ENCODE measurements at places on chromosomes 4 and X.

GRCh38 chr4:113880240-113881028 is 99.0 kb downstream of the ARSJ start:
- DNase-seq, result no peak

DNA sequence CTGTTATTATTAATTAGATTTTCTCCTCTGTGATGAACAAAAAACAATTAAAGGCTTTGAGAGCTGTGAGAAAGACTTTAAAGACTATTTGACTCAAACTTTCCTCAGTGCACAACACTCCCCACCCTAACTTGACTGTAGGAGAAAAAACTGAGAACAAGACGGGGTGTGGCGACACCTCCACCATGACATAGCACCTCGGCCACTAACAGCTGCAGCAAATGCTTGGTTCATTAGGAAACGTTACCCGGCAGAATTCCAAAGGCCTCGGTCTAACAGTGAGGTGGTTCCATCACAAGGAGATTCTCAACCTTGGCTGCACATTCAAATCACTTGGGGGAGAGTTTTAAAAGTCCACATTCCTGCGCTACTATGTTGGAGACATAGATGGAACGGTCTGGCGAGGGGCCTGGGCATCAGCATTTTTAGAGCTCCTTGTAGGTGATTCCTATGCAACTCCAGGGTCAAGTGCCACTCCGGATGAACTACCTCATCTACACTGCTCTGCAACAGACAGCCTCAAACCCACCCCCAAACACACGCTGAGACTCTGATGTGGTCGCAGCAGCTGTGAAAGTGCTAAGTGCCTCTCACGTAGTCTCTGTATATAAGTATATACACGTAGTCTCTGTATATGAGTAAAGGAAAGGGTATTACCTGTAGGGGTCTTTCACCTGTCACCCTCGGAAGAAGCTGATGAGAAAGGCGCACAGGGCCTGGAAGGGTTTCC is 1.0 kb downstream of the FGFBP2 start:
- DNase-seq, result no peak

DNA sequence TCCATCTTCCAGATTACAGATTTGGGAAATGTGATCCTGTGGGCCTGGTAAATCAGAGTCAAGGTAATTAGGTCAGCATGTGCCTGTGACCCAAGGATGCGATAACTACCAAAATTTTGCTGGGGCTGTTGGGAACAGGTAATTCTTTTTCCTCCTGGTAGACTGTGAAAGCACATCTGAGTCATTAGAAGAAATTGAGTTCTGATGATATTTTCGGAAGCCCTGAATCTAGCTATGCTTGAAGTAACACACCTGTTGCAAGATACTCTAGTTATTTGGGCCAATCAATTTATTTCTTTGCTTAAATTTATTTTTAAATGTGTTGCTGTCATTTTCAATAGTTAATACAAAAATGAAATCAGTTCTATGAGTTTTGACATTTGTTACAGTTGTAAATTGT is 903.6 kb downstream of the RPA4 start:
- no peak for DNase-seq

DNA sequence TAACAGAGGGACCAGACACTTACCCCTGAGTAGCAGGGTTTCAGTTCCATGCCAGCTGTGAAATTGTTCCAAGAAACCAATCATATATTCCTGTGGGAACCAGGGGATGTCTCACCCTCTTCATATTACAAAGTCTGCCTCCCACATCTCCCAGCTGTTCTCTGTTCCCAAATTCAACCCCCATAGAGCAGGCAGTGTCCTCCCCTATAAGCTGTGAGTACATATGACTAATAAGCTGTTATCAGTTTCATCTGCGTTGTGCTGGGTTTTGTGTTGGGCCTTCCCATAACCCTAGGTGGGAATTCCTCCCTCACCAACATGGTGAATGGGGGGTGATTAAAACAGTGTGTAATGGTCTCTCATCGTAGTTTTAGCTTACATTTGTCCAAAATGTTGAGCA is 41.0 kb downstream of the CEP44 start:
- DNase-seq, result no peak

GRCh38 chrX:106201502-106202178 is 33.5 kb downstream of the PWWP3B start:
- DNase-seq, result no peak

DNA sequence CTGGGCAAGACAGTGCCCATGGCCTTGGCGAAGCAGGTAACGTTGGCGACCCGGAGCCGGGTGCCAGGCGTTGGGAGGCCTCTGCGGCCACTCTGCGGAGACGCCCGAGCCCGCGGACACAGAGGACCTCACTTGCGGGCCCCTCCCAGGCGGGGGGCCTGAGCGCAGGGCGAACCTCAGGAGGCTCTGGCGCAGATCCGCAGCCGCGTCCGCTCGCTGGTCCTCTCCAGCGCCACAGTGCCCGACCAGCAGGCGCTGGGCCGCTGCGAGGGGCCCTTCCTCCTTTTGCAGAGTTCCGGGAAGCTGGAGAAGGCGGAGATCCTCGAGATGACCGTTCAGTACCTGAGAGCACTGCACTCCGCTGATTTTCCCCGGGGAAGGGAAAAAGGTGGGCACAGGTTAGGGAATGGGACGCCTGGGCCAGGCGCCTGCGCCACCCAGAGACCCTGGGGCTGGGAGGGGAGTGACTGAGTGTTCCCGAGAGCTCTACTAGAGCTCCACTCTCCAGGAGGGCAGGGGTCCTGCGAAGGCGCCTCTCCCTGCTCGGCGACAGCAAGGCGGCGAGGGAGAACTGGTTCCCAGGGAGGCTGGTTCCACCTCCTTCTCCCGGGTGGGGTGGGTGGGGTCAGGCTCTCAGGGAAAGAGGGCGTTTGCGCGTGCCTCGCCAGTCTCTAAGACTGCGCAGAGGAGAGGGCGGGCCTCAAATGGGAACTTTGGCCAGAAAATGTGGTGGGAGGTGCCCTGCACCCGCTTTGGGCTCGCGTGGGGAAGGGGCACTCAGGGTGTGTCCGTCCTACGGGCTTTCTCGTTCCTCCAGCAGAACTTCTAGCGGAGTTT is 1.4 kb downstream of the HELT start:
- no peak for DNase-seq

GRCh38 chr4:87382116-87382515 is 8.9 kb downstream of the HSD17B11 start:
- DNase-seq, result no peak

DNA sequence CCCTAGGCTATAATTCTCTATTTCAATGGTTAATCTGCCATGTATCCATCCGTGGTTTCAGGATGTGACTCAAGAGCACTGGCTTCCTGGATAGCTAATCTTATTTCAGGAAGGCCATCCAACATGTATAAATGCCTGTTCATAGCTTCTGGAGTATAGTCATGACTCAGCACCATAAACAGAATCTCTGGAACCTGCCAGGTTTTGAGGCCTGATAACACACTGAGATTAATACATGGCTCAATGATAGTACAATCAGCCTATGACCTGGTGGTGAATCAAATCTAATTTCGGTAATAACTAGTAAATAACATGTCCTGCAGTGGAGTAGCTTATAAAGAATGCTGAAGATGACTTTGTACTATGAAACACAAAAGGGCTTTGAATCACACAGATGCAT is 5.7 kb upstream of the IL13RA2 start:
- no peak for DNase-seq

DNA sequence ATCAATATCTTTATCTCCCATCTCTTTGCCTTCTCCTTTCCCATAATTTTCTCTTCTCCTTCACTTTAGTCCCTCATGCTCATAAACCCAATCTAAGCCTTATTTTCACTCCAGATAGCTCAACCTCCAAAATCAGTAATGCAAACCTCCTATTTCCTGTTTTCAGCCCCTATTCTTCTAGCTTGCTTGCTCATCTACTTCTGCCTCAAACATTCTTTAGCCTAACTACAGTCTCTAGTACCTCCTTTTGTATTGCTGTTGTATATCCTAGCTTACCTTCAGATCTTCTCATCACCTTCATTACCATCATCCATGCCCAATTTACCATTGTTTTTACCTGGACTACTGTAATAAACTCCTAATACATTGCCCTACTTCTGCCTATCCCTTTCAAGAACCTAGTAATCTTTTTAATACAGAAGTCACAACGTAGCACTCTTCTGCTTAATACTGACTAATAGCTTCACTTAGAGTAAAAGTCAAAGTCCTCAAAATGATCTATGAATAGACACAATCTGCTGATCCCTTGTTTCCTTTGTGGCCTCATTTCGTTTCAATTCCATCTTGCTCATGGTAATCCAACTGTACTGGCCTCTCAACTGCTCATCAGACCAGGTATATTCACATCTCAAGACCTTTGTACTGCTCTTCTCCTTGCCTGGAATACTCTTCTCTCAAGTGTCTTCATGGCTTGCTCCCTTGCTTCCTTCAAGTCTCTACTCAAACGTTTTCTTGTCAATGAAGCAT is 123.4 kb downstream of the FAM13A start:
- DNase-seq, result no peak

DNA sequence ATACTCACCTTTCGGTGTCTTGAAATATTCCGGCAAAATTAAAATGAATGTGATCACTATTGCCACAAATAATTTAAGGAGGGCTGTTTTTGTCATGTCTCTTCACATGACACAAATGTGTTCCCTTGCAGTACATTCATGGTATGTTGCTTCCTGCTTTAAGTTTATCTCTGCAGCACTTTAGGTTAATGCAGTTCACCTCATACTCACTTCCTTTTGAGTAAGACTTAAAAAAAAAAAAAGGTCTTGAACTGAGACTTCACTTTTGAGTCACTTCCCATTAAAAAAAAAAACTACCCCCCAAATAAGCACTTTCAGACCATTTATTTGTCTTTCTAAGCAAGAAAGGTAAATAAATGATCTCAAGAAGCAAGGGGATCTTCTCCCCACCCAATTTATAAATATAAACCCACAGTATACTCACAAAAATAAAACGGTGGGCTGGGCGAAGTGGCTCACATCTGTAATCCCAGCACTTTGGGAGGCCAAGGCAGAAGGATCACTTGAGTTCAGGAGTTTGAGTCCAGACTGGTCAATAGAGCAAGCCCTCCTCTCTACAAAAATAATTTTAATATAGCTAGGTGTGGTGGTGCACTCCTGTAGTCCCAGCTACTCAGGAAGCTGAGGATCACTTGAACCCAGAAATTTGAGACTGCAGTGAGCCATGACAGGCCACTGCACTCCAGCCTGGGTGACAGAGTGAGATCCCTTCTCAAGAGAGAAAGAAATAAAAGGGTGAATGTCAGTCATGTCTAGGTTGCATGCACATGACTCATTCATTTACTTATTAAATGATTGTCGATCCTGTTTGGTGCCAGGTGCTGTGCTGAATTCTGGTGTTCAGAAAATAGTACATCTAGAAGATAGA is at the start of gene TMEM156:
Gene TMEM156, minus strand, starts transcription at position 192 of the 868 bp plus-strand sequence. Its CDS starts 96 bp downstream, at position 96.
- no peak for DNase-seq

GRCh38 chr4:1655081-1655480 is 29.0 kb downstream of the FAM53A start:
- DNase-seq, result no peak

- DNase-seq, result no peak
These were observed 111.0 kb downstream of the CPE start for GRCh38 chr4:165489786-165490185.

DNA sequence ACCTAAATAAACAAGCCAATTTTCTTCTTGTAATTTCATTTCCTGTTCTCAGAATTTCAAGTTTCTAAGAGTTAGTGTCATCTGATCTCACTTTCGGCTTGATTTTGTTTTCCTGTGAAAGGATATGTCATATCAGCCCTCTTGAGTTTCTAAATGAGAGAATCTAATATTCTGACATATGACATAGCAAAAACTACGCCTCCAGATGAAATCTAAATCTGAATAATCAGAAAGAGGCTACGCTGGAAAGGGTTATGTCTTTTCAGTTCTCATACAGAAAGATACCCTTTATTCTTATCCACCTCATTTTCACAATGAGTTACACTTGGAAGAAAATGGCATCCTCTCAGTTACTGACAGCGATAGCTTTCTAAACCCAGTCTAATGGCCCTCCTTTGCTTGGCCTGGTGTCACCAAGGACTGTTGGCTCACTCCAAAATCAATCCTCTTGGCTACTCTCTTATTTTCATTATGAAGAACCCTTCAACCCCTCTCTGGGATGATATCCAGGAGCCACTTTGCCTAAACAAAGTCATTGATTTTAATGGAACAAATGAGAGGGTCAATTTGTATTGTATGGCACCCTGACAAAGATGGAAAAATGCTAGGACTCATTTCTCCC is 65.6 kb downstream of the ASB9 start:
- DNase-seq, result no peak

Data from right lung (tissue), 10 donors.